A549 treated with Mapracorat at 1 μM for 4 hours (cell line): ENCODE measurements at places on chromosomes 11 and 22. TPM values are rescaled to one million over a fixed set of nuclear protein-coding genes. Genes with fewer than 3 reads are reported as not detected.

Gene OR4C46
- not detected in 5 replicates for total RNA-seq

Gene GRAP2
- total RNA-seq: 0.10 TPM in 1 of 5 replicates, not detected in the others

Gene JAML
- not detected in 5 replicates for total RNA-seq

Gene SUSD2
- total RNA-seq: 62.5 to 83.3 TPM (median 77.2 TPM) in 5 replicates

Gene CCDC73
- total RNA-seq: 0.05 TPM in 1 of 5 replicates, not detected in the others
